ENCODE measurements at places on chromosomes 12 and 14. TPM values are rescaled to one million over a fixed set of nuclear protein-coding genes. Genes with fewer than 3 reads are reported as not detected.

Gene GZMB
- not detected for total RNA-seq

Gene BTBD6
- 31.9 TPM for total RNA-seq

- no peaks in the 10 kb centered on the region for H3K36me3 ChIP-seq
- no peak overlapping the region for H3K4me3 ChIP-seq
- H3K4me1 ChIP-seq = peaks cover 6% of the 10 kb centered on the region
- no peak overlapping the region for H3K27ac ChIP-seq
- no peak for DNase-seq
- H3K27me3 ChIP-seq = peaks cover 27% of the 10 kb centered on the region
Observed at GRCh38 chr14:33127531-33127930, 188.9 kb downstream of the NPAS3 start.

- H3K4me1 ChIP-seq = peaks cover 9% of the 10 kb centered on the region
- DNase-seq = no peak
- no peaks in the 10 kb centered on the region for H3K27me3 ChIP-seq
- no peaks in the 10 kb centered on the region for H3K36me3 ChIP-seq
Observed at GRCh38 chr14:93369713-93370266, 22.8 kb downstream of the COX8C start.

DNA sequence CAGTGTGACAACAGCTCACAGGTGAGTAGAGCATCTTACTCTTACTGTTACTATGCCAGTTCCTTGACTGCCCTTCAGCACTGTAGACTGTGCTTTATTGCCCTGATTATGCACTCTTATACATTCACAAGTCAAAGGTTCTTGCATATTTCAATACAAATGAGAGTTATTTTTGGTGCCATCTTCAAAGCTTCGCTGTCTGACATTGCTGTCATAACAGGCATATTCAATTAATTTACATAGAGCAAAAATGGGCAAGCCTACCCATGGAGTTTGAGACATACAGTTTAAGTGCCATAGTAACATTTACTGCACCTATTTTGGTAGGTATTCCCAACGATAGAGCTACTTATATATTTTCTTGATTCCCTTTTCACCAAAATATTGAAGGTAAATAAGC lies 107.5 kb upstream of the CNTN1 start:
- H3K27me3 ChIP-seq = no peaks in the 10 kb centered on the region
- H3K4me3 ChIP-seq = no peak overlapping the region
- no peak for DNase-seq
- H3K27ac ChIP-seq = no peak overlapping the region

Data from progenitor cell of endocrine pancreas (in vitro differentiated cells).